Transverse colon (tissue), 4 donors: ENCODE measurements at places on chromosomes 2 and 18. TPM values are rescaled to one million over a fixed set of nuclear protein-coding genes. Genes with fewer than 3 reads are reported as not detected.

The MYL12A gene
- total RNA-seq: 511 TPM

The LRRTM4 gene
- total RNA-seq: 0.32 TPM

The CD8B2 gene
- not detected for total RNA-seq

The UGT1A5 gene
- total RNA-seq: 4.2 TPM

The RASGRP3 gene
- not detected for total RNA-seq

The DCDC2C gene
- not detected for total RNA-seq

The CDCA7 gene
- total RNA-seq: 5.2 TPM

The LRRC30 gene
- total RNA-seq: not detected

The DYNAP gene
- not detected for total RNA-seq

The CRYBA2 gene
- total RNA-seq: not detected

- no peak for DNase-seq
Measured at GRCh38 chr2:204504594-204504993, 40.7 kb upstream of the PARD3B start.

DNA sequence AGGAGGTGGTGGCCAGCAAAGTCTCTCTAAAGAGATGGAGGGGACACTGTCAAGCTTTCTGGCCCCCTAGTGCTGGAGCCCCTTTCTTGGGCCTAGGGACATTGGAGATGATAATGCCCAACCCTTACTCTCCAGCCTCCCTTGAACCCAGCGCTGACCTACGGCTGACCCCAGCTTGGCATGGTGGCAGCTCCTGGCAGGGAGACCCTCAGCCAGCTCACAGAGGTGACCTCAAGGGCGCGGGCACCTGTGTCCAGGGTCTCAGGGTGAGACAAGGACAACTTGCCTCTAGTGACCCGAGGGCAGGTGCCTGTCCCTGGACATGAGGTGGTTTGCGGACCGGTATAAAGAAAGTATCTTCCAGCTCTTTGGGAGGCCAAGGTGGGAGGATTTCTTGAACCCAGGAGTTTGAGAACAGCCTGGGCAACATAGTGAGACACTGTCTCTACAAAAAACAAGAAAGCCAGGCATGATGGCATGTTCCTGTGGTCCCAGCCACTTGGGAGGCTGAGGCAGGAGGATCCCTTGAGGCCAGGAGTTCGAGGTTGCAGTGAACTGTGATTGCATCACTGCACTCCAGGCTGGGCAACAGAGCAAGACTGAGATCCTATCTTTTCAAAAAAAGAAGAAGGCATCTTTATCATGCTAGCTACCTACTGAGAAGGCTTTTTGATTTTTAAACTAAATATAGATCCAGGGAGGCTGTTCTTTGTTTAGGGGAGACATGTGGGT lies 3.3 kb upstream of the PER2 start:
- no peak for DNase-seq

- no peak for DNase-seq
Measured at GRCh38 chr2:61952288-61952687, 46.8 kb downstream of the COMMD1 start.

DNA sequence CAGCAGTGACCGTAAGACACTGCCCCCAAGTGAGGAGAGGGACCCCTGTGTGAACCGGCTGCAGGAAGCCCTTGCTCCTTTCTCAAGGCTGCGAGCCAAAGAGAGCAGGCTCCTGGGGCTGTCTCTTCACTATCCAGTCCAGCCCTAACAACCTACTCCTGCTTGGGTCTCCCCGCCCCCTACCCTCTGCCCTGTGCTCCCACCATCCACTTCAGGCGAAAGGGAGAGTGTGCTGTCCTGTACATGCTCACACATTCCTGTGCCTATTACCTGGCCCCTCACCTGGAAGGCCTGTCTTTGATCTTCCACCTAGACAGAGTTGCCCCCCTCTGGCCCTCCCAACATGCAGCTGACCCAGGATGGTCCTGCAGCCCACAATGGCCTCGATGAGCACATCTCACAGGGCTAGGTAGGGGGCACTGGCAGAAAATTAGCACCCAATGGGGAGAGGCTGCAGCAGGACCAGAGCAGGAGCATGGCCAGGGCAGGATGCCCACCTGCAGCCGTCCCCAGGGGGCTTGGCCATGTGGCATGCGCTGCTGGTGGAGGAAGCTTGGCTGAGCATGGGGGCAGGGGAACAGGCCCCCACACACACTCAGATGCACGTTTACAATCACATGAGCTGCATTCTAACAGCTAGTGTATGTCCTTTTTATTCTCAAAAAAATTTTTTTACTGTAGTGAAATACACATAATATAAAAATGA lies 93.5 kb downstream of the POLR1A start:
- DNase-seq: no peak

GRCh38 chr2:25558262-25558661 lies 115.1 kb downstream of the DTNB start:
- no peak for DNase-seq

DNA sequence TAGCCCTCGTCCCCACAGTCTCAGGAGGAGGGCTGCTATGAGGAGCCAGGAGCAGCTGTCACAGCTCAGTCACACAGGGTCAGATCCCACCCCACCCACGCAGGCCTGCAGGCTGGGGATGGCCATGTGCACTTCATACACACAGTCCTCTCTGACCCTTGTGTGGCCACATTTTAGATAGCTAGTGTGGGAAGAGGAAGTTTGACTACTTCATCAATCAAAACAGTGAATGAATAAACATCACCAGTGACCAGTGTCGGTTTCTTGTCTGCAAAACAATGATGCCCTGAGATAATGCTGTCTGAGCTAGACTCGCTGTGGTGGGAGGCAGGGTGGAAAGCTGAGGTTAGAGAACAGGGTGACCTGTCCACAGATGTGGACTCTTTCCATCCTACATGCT lies 107.1 kb downstream of the PIEZO2 start:
- no peak for DNase-seq

DNA sequence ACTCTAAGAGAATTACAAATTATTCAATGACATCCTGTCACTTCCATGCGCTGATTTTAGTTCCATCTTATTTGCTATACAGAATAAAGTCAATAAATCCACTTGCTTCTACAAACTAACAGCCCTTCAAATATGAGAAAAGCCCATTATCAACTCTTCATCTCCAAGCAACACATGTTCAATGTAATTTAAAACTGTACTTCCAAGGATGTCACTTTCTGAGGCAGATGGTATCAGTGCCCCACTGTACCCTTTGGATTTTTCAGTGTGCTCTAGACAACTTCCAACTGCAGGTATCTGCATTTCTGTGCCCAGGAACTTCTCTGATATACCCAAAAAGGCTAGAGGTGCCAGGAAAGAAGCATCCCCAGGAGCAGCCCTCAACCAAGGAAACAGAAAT lies 87.6 kb downstream of the SMAD2 start:
- DNase-seq: no peak

DNA sequence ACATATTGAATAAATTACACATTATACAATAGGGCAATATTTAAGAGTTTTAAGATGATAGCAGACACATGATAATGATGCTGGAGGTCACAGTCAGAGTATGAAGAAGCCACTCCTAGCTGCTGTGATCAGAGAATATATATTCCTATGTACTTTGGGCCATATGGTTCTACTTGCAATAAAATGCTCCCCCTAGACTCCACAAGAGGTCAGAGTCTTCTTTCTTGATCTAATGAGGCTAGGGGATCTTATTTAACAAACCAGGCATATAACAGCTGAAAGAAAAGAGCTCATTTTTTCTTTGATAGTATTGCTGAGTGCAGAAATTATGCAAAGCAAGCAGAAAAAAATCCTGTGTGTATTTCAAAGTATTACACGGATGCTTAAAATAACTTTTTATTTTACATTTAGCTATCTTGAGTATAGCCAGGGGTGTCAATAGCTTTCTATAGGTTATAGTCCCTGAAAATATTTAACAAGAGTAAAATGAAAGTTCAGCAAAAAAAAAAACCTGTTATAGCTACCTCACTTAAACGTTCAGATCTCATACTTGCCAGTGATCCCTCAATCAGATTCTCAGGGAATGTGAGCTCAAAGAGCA lies 748.7 kb upstream of the CHAC2 start:
- no peak for DNase-seq

- DNase-seq: peak; percentile 86
Measured at GRCh38 chr2:38535744-38536506, 66.8 kb downstream of the HNRNPLL start.

GRCh38 chr2:105997711-105998110 lies 196.4 kb downstream of the UXS1 start:
- no peak for DNase-seq

GRCh38 chr2:160993654-160994061 lies 166.6 kb upstream of the TANK start:
- DNase-seq: no peak

DNA sequence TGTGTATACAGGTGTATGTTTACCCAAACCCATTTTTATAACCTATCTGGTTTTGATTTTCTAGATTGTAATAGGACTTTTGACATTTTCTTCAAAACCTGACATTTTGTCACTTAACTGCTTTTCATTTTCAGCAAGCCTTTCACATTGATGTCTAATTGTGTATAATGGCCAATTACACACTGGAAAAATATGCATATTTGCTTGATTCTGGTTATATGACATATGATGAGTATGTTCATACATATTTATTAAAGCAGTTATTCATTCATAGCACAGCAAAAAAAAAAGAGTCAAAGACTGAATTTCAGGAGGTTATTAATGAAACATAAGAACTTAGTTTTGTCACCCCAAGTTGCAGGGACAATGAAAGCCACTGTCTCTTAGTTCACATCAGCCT lies 307.7 kb upstream of the TNP1 start:
- DNase-seq: no peak

DNA sequence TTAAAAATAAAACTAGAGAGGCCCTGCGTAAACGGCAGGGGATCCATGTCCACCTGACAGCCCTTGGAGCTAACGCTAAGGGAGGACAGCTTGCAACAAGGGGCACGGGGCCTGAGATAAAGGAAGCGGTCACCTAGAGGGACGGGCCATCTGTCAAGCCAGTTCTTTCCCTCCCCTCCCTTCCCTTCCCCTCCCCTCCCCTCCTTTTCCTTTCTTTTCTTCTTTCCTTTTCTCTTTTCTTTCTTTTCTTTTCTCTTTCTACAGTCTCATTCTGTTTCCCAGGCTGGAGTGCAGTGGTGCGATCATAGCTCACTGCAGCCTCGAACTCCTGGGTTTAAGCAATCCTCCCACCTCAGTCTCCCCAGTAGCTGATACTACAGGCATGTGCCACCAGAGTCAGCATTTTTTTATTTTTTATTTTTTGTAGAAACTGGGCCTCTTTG lies 34.5 kb upstream of the CTAGE1 start:
- DNase-seq: no peak

- peak; percentile 23 for DNase-seq
Measured at GRCh38 chr2:207311316-207312005, 145.7 kb upstream of the KLF7 start.

GRCh38 chr2:37782721-37783371 lies 111.4 kb upstream of the CDC42EP3 start:
- DNase-seq: peak; percentile 31

DNA sequence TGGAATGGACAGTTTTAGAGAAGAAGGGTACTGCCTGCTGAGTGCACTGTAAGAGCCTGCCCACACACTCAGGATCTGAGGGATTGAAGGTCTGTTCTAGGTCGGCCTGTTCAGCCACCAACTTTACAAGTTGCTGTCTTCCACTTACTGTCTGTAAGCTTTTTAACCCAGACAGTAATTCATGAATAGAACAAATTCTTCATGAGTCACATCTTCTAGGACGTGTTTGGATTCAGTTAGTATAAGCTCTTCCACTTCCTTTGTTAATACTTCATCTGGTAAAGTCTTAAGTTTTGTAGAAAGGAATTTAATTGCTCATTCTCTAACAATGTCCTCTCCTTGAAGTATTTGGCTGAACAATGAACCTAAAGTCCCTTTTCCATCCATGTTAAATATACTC lies 74.6 kb downstream of the PDE11A start:
- no peak for DNase-seq
